A549 treated with dexamethasone at 1 μM for 4 hours (cell line): ENCODE measurements at places on chromosomes 7 and 10. TPM values are rescaled to one million over a fixed set of nuclear protein-coding genes. Genes with fewer than 3 reads are reported as not detected.

Gene CUZD1
- total RNA-seq: 0.63 to 1.2 TPM (median 1.0 TPM) in 5 replicates

Gene CFAP58
- 0.13 to 0.27 TPM (median 0.19 TPM) in 5 replicates for total RNA-seq

Gene TAS2R4
- 0.11 to 0.17 TPM (median 0.11 TPM) in 5 replicates for total RNA-seq

Gene CTTNBP2
- 0.27 to 0.67 TPM (median 0.37 TPM) in 5 replicates for total RNA-seq

Gene UBE2D4
- total RNA-seq: 8.0 to 11.7 TPM (median 11.0 TPM) in 5 replicates

Gene C10orf95
- total RNA-seq: 0.07 to 0.25 TPM (median 0.13 TPM) in 5 replicates
